ENCODE measurements at places on chromosomes 5 and 9.

- DNase-seq = no peak
Observed at GRCh38 chr9:107460153-107461023, 29.2 kb downstream of the KLF4 start.

DNA sequence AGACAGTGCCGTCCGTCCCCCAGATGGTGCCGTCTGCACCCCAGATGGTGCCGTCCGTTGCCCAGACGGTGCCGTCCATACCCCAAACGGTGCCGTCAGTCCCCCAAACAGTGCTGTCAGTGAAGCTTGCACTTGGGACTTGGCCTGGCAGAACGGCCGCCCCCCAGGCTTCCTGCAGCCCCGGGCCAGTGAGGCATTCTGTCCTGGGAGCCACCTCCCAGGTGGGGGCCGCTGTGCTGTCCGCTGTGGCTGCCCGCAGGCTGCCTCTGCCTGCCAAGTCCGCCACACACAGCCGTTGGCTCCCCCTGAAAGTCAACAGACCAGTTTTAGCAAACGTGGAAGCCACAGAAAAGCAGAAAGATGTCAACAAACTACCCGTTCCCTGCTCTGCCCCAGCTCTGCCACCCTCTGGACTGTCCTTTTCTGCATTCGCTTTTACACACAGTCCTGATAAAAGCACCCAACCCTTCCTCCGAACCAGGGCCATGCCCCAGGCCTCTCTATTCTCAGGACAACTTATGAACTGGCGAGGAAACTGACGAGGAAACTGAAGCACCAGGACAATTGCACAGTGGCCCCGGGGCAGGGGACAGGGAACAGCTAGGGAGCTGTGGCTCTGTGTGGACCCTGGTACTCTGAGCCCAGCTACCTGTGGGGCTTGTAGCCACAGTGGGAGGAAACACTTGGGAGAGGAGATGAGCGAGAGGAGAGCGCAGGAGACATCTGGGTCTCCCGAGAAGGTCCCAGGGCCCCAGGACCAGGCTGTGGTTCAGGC is 39.6 kb upstream of the RXRA start:
- no peak for DNase-seq

GRCh38 chr5:132221781-132222648 is 5.6 kb downstream of the P4HA2 start:
- no peak for DNase-seq

- no peak for DNase-seq
Observed at GRCh38 chr9:105138306-105138801, 106.1 kb upstream of the SLC44A1 start.

- DNase-seq = no peak
Observed at GRCh38 chr5:143987751-143988560, 176.0 kb downstream of the HMHB1 start.

DNA sequence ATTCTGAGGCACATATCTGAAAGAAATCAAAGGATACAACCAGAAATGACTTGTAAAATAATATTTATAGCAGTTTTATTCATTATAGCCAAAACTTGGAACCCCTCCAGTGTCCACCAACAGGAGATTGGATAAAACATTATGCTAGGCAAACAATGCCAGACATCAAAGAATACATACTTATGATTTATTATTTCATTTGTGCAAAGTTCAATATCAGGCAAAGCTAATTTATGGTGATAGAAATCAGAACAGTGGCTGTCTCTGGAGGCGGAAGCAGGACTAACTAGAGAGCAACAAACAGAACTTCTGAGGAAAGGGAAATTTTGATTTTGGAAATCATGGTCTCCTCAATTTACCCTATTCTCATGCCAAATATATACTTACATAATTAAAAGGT is 193.1 kb downstream of the ICE1 start:
- DNase-seq = no peak

DNA sequence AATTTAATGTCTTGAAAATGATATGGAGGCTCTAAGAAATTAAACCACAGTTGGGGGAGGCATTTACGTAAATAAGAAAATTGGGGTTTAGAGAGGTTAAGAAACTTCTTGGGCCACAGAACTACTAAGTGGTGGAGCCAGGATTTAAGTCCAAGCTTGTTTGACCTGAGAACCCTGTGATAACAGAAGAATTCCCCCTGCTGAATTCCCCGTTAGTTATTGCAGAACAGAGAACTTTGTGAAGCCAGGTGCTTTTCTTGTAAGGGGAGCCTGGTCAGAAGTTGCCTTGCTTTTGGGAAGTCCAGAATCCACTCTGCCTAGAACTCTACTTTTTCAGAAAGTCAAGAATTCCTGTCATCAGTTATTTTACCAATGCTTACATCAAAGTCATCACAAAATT is 309.3 kb upstream of the SEMA6A start:
- no peak for DNase-seq

- DNase-seq = no peak
Observed at GRCh38 chr5:50653946-50654345, 12.5 kb upstream of the PARP8 start.

DNA sequence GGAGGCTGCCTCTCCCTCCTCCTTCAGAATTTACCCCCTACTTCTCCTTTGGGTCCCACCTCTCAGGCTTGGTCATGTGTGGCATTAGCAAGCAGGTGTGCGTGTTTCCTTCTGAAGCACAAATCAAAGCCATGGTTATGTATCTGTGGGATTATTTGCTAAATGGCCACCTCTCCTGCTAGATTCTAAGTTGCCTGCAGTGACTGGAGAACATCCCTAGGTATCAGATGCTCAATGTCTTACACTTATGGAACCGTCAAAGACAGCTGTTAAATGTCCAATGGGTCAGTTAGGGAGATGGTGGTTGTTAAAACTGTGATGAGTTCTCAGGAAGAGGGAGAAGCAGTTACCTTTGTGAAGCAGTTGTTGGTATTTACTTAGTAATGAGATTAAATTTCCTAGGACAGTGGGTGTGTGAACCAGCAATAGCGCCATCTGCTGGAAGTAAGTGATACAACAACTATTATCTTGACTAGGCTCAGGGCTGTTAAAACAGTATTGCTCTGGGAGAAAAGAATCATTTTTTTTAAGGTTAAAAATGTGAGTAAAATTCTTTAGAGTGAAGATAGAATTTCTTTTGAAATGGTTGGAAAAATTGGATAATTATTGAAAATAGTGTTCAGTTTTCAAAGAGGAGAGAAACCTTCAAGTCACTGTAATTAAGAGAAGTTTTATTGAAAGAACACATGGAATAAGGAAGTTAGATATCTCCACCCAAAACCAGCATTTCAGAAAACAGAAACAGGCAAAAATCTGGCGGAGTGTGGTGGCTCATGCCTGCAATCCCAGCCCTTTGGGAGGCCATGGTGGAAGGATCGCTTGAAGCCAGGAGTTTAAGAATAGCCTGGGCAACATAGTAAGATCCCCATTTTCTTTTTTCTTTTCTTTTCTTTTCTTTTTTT is 71.3 kb downstream of the TMC1 start:
- peak; percentile 12 for DNase-seq

GRCh38 chr5:95670568-95670967 is 12.2 kb downstream of the SPATA9 start:
- no peak for DNase-seq

DNA sequence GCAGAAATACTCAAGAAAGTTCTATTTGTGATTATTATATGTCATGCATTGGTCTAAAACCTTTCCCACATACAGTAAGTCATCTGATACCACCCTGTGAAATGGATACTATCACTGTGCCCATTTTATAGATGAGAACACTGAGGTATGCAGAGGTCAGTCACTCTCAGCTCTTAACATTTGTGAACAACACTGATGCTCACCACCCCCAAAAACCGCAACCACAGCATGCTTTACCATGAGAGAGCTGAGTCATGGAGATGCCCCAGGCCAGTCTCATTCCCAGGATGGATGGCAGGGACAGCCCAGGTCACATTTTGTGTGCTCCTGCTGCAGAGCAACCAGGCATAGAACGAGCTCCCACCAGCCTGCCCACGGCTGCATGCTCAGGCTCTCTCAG is 53.5 kb upstream of the IRX1 start:
- no peak for DNase-seq

DNA sequence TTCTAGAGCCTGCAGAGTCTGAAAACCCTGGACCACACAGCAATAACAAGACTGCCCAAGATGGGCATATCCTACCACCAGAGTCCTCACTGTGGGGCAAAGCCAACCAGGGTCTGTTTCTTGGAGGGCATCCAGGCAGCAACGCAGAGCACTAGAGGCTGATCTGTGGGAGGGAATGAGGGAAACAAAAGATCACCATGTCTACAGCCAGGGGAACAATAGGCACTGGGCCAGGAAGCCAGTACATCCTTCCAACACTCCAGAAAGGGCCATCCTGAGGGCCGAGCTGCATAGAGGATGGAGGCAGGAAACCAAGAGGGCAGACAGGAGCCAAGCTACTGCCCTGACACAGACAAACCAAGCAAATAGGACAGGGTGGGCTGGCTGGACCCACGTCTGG is 416.1 kb upstream of the IRX4 start:
- no peak for DNase-seq

DNA sequence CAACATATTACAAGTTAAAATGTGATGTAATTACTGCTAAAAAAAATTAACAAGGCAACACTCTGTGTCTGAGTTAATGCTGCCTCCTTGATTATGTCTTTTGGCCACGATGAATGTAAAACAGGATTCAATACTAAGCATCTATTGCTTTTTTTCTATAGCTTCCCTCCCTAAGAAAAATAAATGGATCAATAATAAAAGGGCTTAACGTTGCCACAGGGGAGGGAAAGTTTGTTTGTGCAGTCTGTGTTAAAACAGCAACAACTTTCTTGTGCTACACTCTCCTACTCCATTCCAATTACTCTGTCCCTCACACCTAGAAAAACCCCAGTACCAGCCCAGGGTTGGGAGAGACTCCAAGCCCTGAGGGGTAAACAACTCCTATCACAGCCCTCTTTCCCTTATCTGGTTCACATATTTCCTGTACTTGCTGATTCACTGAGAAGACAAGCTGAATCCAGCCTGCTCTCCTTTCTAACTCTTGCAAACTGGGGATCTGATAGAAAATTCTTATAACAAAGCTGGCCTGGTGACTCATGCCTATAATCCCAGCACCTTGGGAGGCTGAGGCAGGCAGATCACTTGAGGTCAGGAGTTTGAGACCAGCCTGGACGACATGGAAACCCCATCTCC is 44.8 kb downstream of the PTPN3 start:
- no peak for DNase-seq

- no peak for DNase-seq
Observed at GRCh38 chr5:119400245-119400644, 44.4 kb downstream of the TNFAIP8 start.

GRCh38 chr9:113886026-113886369 is 9.9 kb downstream of the ZNF618 start:
- no peak for DNase-seq

DNA sequence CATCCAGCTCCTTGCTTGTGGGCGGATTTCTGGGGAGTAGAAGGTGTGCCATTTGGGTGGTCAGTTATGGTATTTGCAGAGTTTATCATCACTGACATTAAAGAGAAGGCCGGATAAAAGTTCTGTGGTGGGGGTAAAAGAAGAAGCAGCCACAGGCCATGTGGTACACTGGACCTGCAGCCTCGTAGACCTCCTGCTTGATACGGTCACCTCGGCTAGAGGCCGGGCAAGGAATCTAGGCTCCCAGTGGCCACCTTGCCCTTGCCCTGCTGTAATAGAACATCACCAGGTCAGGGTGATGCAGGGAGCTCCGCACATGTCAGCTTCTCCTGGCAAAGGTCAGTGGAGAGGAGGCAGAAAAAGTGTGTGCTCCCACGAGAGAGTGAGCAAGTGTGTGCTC is 376.1 kb upstream of the IRX4 start:
- DNase-seq = no peak

GRCh38 chr9:20353524-20353923 is 268.8 kb downstream of the MLLT3 start:
- DNase-seq = no peak

DNA sequence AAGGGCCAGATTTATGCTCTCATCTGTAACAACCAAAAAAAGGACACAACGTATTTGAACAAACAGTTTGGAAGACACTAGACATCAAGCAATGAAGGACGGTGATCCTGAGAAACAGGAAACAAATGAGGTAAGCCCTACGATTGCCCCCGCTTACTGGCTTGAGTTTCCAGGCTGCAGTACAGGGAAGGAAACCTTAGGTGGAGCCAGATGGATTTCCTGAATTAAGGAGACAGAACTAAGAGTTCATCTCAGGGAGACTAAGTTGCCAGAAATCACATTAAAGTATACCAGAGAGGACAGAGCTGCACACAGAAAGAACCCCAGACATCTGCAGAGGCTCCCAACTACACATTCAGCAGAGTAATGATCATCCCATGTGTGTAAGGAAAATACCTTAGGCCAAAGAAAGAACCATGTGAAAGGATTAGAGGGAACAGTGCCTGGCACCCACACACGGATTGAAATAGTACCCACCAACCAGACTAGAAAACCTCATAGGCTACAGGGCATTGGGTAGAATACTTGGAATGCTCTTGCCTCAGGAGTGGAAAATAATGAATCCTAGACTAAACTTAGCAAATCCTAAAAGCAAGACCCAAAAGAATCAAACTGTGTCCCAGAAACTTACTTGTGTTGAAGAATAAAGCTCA is 99.3 kb upstream of the NIPBL start:
- DNase-seq = no peak

- no peak for DNase-seq
Observed at GRCh38 chr5:137392261-137392660, 106.9 kb downstream of the SPOCK1 start.

DNA sequence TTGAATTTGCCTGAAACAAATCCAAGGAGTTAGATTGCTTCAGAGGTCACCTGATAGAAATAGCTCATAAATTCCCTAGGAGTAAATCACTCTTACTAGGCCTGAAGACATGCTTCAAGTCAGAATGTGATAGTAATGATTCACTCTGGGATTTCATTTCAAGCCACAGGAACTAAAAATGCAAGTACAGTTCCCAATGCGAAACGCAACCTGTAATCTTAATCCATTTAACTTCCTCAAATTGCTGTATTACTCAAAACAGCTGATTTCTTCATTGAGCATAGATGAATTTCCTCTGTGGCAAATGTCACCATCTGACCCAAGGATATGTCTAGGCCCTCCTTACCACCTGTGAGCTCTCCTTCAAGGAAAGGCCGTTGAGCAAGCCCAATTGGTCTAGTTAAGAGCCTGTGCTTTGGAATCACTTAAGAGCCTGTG is 32.1 kb upstream of the IL6ST start:
- no peak for DNase-seq

DNA sequence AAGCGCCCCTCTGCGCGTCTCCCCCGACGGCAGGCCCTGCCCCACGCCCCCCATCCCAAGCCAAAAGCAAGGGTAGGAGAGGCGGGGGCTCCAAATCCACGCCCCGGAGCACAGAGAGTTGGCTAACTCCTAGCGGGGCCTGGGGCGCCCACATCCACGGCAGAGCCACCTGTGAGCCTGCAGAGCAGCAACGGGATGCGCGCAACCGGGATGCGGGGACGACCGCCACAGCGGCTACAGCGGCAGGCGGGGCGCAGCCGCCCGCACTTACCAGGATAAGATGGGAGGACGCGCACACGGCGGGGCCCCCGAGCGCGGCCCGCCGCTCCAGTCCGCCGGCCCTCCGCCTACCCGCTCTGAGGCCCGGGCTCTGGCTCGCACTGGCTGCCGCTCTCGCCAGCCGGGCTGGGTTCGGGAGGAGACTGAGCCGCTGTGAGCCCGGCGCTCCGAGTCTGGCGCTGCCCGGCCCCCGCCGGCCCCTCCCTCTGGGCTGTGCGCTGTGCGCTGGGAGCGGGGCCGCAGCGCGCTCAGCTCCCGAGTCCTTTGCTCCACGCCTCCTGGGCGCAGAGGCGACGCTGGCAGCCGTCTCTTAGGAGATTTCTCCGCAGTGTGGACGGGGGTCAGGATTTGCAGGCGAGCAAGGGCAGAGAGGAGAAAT is at the start of gene SLC24A2:
Gene SLC24A2 (minus strand): TSS at position 424 of the 658 bp plus-strand sequence.
- DNase-seq = no peak

GRCh38 chr5:176675676-176676360 is 28.5 kb downstream of the TSPAN17 start:
- no peak for DNase-seq

- DNase-seq = no peak
Observed at GRCh38 chr5:31531543-31531887, 378 bp downstream of the DROSHA start.
